ENCODE measurements at places on chromosomes 12 and 14.

GRCh38 chr14:101776344-101776743 lies 14.8 kb downstream of the PPP2R5C start:
- peaks cover 22% of the 10 kb centered on the region for H3K27me3 ChIP-seq
- H3K4me3 ChIP-seq: no peak overlapping the region
- no peaks in the 10 kb centered on the region for H3K4me1 ChIP-seq
- DNase-seq: no peak

GRCh38 chr12:4046495-4046840 lies 173.3 kb upstream of the PARP11 start:
- H3K4me3 ChIP-seq: no peak overlapping the region
- DNase-seq: no peak
- no peak overlapping the region for H3K27ac ChIP-seq
- H3K27me3 ChIP-seq: no peaks in the 10 kb centered on the region

- H3K4me3 ChIP-seq: no peak overlapping the region
- H3K27ac ChIP-seq: no peak overlapping the region
- DNase-seq: no peak
These were observed 63.6 kb downstream of the DAAM1 start for GRCh38 chr14:59251811-59252771.

DNA sequence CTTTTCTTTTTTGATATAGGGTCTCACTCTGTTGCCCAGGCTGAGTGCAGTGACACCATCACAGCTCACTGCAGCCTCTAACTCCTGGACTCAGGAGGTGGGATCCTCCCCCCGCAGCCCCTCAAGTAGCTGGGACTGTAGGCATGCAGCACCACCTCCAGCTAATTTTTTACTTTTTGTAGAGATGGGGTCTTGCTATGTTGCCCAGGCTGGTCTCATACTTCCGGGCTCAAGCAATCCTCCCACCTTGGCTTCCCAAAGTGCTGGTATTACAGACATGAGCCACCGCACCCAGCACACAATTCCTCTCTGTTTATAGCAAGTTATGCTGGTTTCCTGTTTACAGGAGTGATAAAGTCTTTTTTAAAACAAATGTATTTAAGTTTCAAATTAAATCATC lies 39.5 kb upstream of the HIF1A start:
- H3K27ac ChIP-seq: no peak overlapping the region
- H3K36me3 ChIP-seq: no peaks in the 10 kb centered on the region
- H3K4me3 ChIP-seq: no peak overlapping the region

DNA sequence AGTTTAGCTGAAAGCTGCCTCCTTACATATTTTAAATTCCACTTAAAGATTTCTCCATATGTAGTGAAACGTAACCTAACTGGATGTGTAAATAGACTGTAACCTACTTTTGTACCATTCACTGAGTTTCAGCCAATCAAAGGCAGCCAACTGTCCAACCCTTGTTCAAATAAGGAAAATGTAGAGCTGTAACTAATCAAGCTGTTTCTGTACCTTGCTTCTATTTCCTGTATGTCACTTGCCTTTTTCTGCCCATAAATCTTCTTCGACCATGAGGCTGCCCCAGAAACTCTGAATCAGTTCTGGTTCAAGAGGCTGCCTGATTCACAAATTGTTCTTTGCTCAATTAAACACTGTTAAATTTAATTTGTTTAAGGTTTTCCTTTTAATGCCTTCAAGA lies 6.3 kb downstream of the SLC7A8 start:
- no peak for DNase-seq
- H3K27me3 ChIP-seq: peaks cover 11% of the 10 kb centered on the region
- H3K4me3 ChIP-seq: no peak overlapping the region
- H3K27ac ChIP-seq: no peak overlapping the region
- H3K36me3 ChIP-seq: no peaks in the 10 kb centered on the region
- no peaks in the 10 kb centered on the region for H3K4me1 ChIP-seq

DNA sequence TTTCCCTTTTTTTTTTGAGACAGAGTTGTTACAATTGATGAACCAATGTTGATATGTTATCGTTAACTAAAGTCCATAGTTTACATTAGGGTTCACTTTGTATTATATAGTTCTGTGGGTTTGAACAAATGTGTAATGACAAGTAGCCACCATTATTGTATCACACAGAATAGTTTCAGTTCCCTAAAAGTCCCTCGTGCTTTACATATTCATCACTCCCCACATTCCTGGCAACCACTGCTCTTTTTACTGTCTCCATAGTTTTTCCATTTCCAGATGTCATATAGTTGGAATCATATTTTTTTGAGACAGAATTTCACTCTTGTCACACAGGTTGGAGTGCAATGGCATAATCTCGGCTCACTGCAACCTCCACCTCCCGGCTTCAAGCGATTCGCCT lies 12.5 kb downstream of the HSD17B6 start:
- H3K4me1 ChIP-seq: no peaks in the 10 kb centered on the region

DNA sequence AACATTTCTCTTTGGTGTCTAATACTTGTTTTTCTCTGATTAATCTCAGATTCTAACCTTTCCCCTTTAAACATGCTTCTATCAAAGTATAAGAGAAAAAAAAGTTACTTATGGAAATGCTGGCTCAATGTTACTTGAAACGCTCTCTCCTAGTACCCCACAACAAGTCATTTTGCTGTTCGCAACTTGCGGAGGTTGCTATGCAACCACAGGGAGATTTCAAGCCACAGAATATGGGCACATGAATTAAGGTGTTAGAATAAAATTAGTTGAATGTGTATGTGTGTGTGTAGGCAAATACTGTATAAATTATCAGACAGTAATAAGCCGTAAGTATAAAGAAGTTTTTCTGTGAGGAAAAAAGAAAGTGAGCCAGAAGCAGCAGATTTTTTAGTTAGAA lies 80.6 kb downstream of the CCDC59 start:
- no peaks in the 10 kb centered on the region for H3K27me3 ChIP-seq
- DNase-seq: peak; percentile 9
- no peak overlapping the region for H3K4me3 ChIP-seq
- no peak overlapping the region for H3K27ac ChIP-seq
- no peaks in the 10 kb centered on the region for H3K4me1 ChIP-seq

- H3K4me1 ChIP-seq: no peaks in the 10 kb centered on the region
- no peaks in the 10 kb centered on the region for H3K36me3 ChIP-seq
- H3K27me3 ChIP-seq: no peaks in the 10 kb centered on the region
- no peak for DNase-seq
These were observed 83.5 kb downstream of the CAND1 start for GRCh38 chr12:67352682-67353081.

GRCh38 chr14:52740751-52741150 lies 10.8 kb downstream of the STYX start:
- no peak overlapping the region for H3K27ac ChIP-seq
- H3K4me1 ChIP-seq: no peaks in the 10 kb centered on the region
- no peak overlapping the region for H3K4me3 ChIP-seq
- H3K27me3 ChIP-seq: no peaks in the 10 kb centered on the region
- no peaks in the 10 kb centered on the region for H3K36me3 ChIP-seq

DNA sequence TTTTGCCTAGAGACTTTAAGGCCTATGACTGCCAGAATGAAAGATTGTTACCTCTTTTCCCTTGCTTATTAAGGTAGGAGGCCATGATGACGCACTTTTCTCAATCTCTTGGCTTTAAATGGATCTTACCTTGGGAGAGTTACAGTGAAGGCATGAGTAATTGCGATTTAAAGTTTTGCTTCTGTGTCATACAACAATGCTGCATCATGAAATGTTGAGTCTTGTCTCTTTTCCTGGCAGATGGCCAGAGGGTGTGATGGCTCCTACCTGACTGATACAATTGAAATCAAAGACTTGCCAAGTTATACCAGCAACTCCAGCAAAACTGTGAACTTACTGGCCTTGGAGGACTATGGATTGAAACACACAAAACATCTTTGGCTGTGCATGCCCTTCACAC lies 17.2 kb upstream of the LRRK2 start:
- H3K4me3 ChIP-seq: no peak overlapping the region
- no peaks in the 10 kb centered on the region for H3K4me1 ChIP-seq
- H3K36me3 ChIP-seq: no peaks in the 10 kb centered on the region
- H3K27me3 ChIP-seq: no peaks in the 10 kb centered on the region

DNA sequence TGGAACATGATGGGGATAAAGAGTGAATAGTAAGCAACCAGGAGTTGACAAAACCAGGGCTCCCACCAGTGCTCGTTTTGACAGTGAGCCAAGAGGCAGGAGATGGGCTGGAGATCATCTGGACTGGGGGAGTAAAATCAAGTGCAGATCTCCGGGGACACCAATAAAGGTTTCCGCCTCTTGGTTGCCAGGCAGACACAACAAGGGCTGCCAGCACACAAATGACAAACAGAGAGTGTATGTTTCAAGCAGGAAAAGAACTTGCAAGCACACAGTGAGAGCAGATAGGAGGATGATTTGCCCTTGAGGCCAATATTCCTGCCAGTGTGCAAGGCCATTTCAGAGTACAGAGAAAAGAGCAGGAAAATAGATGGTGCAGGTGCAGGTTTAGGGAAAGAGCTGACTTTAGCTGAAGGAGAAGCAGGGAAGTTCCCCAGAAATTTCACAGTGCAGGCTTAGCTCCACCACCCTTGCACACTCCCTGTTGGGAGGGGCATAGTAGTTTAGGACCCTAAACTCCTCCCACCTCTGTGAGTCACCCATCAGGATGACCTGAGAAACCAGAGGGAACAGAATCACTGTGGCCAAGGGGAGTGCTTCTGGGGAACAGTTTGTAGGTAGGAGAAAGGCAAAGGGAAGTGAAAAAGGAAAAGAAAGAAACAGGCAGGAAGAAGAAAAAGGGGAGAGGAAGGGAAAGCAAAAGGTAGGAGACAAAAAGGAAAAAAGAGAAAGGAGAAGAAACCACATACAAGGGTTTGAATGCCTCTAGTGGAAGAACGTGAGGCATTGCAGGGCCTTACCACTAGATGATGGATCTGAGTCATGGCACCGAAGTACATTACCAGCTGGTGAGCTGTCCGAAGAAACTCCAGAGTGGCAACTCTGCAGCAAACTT lies 404.4 kb downstream of the SLC6A15 start:
- no peak overlapping the region for H3K4me3 ChIP-seq
- peak overlapping the region; percentile 10 for H3K27ac ChIP-seq
- H3K27me3 ChIP-seq: no peaks in the 10 kb centered on the region
- H3K4me1 ChIP-seq: no peaks in the 10 kb centered on the region
- DNase-seq: peak; percentile 71

DNA sequence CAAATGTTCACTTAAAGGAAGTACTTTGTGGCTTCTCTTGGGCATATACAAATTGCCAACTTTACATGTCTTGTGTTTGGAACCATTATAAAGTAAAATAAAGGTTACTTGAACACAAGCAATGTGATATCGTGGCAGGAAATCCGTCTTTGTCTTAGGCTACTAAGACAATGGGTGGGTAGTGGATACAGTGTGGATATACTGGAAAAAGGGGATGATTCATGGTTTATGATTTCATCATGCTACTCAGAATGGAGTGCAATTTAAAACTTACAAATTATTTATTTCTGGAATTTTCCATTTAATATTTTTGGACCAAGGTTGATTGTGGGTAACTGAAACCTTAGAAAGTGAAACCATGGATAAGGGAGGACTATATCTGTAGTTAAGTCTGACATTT lies 48.4 kb downstream of the MYRFL start:
- H3K27me3 ChIP-seq: no peaks in the 10 kb centered on the region
- DNase-seq: peak; percentile 49
- no peak overlapping the region for H3K27ac ChIP-seq
- H3K4me3 ChIP-seq: no peak overlapping the region
- no peaks in the 10 kb centered on the region for H3K36me3 ChIP-seq
- no peaks in the 10 kb centered on the region for H3K4me1 ChIP-seq

DNA sequence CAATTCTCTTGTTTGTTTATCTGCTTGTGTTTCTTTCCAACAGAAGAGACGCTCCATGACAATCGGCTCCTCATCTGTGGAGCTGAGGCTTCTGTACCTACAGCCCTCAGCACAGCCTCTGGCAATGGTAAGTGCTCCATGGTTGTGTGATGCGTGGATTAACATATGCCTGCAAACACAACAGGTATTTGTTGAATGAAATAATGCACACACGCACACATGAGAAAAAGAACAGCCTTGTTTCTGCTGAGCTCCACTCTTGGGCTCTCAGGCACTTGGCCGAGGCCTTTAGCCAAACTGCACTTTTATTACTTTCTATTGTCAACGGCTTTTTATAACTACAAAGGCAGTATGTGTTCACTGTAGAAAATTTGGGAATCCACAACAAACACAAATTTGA lies 120.4 kb upstream of the TMCC3 start:
- no peaks in the 10 kb centered on the region for H3K36me3 ChIP-seq
- H3K4me3 ChIP-seq: no peak overlapping the region

DNA sequence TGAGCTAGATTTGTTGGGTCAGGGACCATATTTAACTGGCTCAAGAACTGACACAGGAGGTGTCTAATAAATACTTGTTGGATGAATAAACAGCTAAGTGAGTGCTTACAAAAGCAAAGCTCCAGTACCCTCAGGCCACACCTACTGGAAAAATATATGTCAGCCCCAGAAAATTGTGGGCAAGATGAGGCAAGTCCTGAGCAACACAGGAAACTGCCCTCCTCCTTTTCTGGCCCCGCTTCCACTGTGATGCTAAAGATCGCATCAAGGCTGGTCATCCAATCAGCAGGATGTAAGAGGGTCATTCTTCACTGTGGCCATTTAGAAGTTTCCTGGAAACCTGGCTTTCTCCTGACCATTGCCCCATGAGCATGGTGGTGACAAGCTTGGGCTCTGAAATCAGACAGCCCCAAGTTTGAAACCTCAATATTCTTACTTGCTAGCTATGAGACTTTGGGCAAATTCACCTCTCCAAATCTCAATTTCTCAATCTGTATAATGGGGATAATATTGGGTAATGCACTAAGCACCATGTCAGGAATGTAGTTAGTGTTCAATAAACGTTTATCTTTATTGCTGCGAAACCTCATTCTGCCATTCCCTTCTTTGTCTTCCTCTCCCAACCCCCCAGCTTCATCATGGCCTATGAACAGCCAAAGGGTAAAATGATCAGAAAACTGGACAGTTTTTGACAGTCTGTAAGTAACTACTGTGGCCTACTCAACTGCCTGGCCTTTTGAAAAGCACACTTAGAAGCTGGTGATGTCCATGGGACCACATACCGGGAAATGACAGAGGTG lies 139.3 kb upstream of the PZP start:
- peaks cover 2% of the 10 kb centered on the region for H3K27me3 ChIP-seq
- H3K36me3 ChIP-seq: no peaks in the 10 kb centered on the region
- H3K4me3 ChIP-seq: no peak overlapping the region
- no peaks in the 10 kb centered on the region for H3K4me1 ChIP-seq
- no peak overlapping the region for H3K27ac ChIP-seq
- DNase-seq: peak; percentile 71

- DNase-seq: no peak
- H3K27ac ChIP-seq: no peak overlapping the region
- no peaks in the 10 kb centered on the region for H3K27me3 ChIP-seq
- H3K4me3 ChIP-seq: no peak overlapping the region
- no peaks in the 10 kb centered on the region for H3K4me1 ChIP-seq
These were observed 241.6 kb downstream of the LRIG3 start for GRCh38 chr12:58678753-58679152.

- H3K36me3 ChIP-seq: peaks cover 4% of the 10 kb centered on the region
- H3K4me1 ChIP-seq: peaks cover 38% of the 10 kb centered on the region
- peak overlapping the region; percentile 53 for H3K27ac ChIP-seq
- DNase-seq: peak; percentile 87
- H3K27me3 ChIP-seq: no peaks in the 10 kb centered on the region
These were observed 19.7 kb downstream of the SYNE3 start for GRCh38 chr14:95496690-95497259.

GRCh38 chr12:4303750-4304149 lies 17.3 kb upstream of the TIGAR start:
- no peak overlapping the region for H3K4me3 ChIP-seq
- no peaks in the 10 kb centered on the region for H3K4me1 ChIP-seq
- H3K27me3 ChIP-seq: peaks cover 6% of the 10 kb centered on the region
- DNase-seq: no peak
- no peaks in the 10 kb centered on the region for H3K36me3 ChIP-seq

GRCh38 chr12:104643093-104643818 lies 186.5 kb downstream of the CHST11 start:
- no peak for DNase-seq
- no peaks in the 10 kb centered on the region for H3K4me1 ChIP-seq
- no peaks in the 10 kb centered on the region for H3K36me3 ChIP-seq
- no peak overlapping the region for H3K27ac ChIP-seq
